ENCODE measurements at places on chromosomes 4 and X.

GRCh38 chr4:185886832-185887524 is 75.0 kb upstream of the SORBS2 start:
- DNase-seq, result no peak

DNA sequence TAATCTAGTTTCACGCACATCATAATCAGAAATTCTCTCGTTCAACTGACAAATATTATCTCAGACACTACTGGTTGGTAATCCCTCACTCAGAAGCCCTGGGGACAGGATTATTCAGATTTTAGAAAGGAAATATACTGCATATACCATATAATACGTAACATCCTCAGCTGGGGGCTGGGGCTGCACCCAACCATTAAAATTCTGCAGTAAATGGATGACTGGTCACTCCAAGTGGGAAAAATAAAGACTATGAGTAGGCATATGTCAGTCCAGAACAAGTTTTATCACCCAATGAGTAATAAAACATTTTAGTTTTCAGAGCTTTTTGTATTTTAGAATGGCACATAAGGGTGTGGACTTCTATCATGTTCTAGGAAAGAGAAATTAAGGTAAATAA is 121.7 kb upstream of the MAP3K15 start:
- DNase-seq, result no peak

DNA sequence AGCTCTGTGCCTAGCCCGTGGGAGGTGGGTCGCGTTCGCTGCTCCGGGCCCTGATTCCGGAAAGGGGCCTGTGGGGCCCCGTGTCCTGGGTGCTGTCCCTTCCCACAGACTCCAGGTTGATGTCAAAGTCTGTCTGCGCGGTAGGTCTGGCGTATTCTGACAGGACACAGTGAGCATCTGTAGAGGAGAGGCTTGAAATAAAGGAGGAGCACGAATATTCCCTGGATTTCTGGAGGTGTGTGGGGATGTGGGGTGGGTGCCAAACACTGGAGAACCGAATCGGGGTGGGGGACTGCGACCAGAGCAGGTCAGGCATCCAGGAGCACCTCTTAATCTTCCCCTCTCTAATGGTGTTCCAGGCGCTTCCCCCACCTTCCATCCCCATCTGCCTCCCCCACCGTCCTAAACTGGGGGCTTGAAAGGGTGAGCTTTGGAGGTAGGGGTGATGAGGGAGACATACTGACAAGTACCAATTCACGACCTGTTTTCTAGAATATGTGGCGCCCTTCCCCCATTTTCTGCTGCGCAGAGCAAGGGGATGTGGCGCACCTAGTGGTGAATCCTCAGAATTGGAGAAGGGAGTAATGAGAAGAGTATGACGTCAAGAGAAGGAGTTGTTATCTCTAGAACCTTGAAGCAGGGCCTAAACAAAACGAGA is 877 bp downstream of the GPRASP1 start:
- DNase-seq, result no peak

- DNase-seq, result no peak
Observed at GRCh38 chr4:75584067-75584466, 28.2 kb downstream of the ODAPH start.

GRCh38 chrX:37350034-37350365 is 836 bp downstream of the PRRG1 start:
- no peak for DNase-seq

- DNase-seq, result no peak
Observed at GRCh38 chr4:89665662-89666061, 171.3 kb downstream of the SNCA start.

- DNase-seq, result no peak
Observed at GRCh38 chrX:68939868-68940267, 111.0 kb downstream of the EFNB1 start.

DNA sequence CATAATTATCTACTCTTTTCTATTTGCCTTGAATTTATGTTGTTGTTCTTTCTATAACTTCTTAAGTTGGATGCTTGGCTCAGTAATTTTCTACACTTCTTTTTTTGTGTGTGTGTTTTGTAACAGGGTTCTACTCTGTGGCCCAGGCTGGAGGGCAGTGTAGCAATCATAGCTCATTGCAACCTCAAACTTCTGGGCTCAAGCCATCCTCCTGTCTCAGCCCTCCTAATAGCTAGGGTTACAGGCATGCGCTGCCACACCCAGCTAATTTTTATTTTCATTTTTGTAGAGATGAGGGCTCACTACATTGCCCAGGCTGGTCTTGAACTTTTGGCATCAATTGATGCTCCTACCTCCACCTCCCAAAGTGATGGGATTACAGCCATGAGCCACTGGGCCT is 20.7 kb upstream of the UCHL1 start:
- no peak for DNase-seq

DNA sequence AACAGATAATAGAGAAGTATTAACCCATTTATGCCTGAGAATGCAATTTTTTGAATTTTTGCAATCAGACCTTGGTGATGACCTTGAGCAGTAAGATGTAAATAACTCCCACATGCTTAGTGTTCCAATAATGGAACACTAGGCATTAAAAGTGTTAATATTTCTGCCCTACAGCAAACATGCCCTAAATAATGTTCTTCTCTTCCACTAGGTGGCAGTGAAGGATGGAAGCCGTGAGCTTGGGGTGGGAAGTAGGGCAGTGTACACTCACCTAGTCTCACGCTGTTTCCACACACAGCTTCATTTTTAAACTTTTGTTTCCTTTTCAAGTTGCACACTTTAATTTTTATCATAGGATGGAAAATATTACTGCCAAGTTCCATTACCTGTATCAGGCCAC is 613.1 kb upstream of the HS3ST1 start:
- no peak for DNase-seq
